ENCODE measurements at places on chromosomes 12 and 14. TPM values are rescaled to one million over a fixed set of nuclear protein-coding genes. Genes with fewer than 3 reads are reported as not detected.

DBX2 gene
- total RNA-seq, result not detected

NABP2 gene
- 46.8 TPM for total RNA-seq

RERG gene
- not detected for total RNA-seq

AICDA gene
- not detected for total RNA-seq

RAD52 gene
- total RNA-seq, result 8.6 TPM

KRT79 gene
- not detected for total RNA-seq

BHLHE41 gene
- 15.2 TPM for total RNA-seq

CMA1 gene
- not detected for total RNA-seq

TPPP2 gene
- not detected for total RNA-seq

FAM90A1 gene
- not detected for total RNA-seq

PCK2 gene
- total RNA-seq, result 25.0 TPM

- H3K27ac ChIP-seq, result no peak overlapping the region
- H3K27me3 ChIP-seq, result peaks cover 18% of the 10 kb centered on the region
- DNase-seq, result no peak
- peaks cover 4% of the 10 kb centered on the region for H3K36me3 ChIP-seq
- peaks cover 20% of the 10 kb centered on the region for H3K4me1 ChIP-seq
Observed at GRCh38 chr14:79057333-79057732, 887.2 kb downstream of the NRXN3 start.

- peak overlapping the region; percentile 11 for H3K4me3 ChIP-seq
- H3K27ac ChIP-seq, result peak overlapping the region; percentile 61
- peaks cover 3% of the 10 kb centered on the region for H3K27me3 ChIP-seq
- H3K4me1 ChIP-seq, result peaks cover 69% of the 10 kb centered on the region
Observed at GRCh38 chr14:75835156-75835725, 146.6 kb downstream of the TGFB3 start.

DNA sequence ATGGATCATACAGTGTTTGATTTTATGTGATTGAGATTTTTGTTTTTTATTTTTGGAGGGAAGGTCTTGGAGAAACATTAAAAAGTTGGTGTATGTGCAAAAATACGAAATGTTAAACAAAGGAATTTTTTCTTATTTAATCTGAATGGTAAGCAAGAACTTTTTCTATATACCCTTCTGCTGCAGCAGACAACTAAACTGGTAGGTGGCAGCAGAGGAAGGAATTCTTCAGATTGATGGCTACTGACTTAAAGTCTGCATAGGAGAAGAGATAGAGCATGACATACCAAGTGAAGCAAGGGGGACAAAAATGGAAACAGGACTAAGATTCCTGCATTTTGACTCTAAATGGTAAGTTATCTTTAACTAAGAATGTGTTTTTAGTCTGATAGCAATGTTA lies 42.0 kb upstream of the A2ML1 start:
- no peaks in the 10 kb centered on the region for H3K36me3 ChIP-seq
- H3K27ac ChIP-seq, result no peak overlapping the region
- H3K27me3 ChIP-seq, result no peaks in the 10 kb centered on the region
- H3K4me3 ChIP-seq, result no peak overlapping the region
- no peaks in the 10 kb centered on the region for H3K4me1 ChIP-seq
- DNase-seq, result peak; percentile 40

DNA sequence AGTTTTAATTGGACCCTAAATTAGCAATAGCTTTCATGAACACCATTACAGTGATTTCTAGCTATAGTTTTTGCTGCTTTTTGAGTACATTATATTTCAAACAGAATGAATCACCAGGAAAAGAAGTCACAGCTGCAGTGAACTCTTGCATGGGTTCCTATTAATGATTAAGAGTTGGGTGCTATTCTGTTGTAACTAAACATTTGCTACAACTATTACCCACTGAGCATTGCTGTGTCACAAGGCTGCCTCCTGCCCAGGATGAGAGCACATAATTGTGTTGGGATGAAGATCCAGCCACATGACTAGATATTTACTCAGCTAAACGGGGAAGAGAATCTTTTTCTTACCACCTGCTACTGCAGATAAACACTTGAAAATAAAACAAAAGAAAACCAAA lies 152.7 kb downstream of the GXYLT1 start:
- H3K27ac ChIP-seq, result no peak overlapping the region
- H3K4me3 ChIP-seq, result no peak overlapping the region
- no peaks in the 10 kb centered on the region for H3K4me1 ChIP-seq
- no peaks in the 10 kb centered on the region for H3K36me3 ChIP-seq
- no peaks in the 10 kb centered on the region for H3K27me3 ChIP-seq

GRCh38 chr14:80358112-80358511 lies 146.8 kb upstream of the DIO2 start:
- DNase-seq, result no peak
- no peak overlapping the region for H3K4me3 ChIP-seq
- no peak overlapping the region for H3K27ac ChIP-seq
- no peaks in the 10 kb centered on the region for H3K27me3 ChIP-seq
- H3K4me1 ChIP-seq, result no peaks in the 10 kb centered on the region
- H3K36me3 ChIP-seq, result no peaks in the 10 kb centered on the region

GRCh38 chr12:96099986-96100385 lies 64.6 kb upstream of the LTA4H start:
- H3K27me3 ChIP-seq, result peaks cover 10% of the 10 kb centered on the region
- no peaks in the 10 kb centered on the region for H3K36me3 ChIP-seq
- no peak overlapping the region for H3K4me3 ChIP-seq
- no peaks in the 10 kb centered on the region for H3K4me1 ChIP-seq
- no peak for DNase-seq
- no peak overlapping the region for H3K27ac ChIP-seq

GRCh38 chr12:85641796-85642195 lies 194.4 kb downstream of the RASSF9 start:
- H3K27ac ChIP-seq, result no peak overlapping the region
- no peaks in the 10 kb centered on the region for H3K27me3 ChIP-seq
- H3K36me3 ChIP-seq, result no peaks in the 10 kb centered on the region
- no peak overlapping the region for H3K4me3 ChIP-seq

DNA sequence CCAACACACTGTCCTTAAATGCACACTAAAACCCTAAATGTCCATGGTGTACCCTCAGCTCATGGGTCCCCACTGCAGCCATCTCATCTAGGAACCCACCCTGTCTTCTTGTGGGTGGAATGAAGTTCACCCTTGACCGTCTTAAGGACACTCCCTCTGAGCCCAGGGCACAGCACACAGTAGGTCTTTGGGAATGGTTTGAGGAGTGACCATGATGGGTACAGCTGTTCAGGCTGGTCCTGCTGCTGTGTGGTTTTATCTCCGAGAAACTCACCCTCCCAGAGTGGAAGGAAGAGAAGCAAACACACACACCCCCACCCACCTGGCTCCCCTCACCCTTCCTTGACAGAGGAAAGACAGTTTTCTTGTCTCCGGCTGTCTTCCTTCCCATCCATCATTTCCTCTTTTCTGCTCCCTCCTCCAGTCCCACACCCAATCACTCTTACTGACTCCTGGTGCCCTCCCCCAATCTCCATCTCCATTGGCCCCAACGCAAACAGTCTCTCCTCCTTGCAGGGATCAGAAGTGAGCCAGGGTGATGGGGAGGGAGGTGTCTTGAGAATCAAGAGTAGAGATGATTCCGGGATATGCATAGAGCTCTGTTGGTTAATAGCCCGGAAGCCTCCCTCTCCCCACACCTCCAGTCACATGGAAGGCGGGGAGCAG lies 105.9 kb upstream of the LHX5 start:
- H3K27me3 ChIP-seq, result peaks cover 10% of the 10 kb centered on the region
- H3K4me3 ChIP-seq, result no peak overlapping the region
- no peaks in the 10 kb centered on the region for H3K4me1 ChIP-seq
- 0 out of 2 replicates have a peak, but pooled peaks cover 3% of the 10 kb centered on the region for H3K36me3 ChIP-seq
- H3K27ac ChIP-seq, result no peak overlapping the region

GRCh38 chr12:50050410-50051098 lies 6.8 kb upstream of the ASIC1 start:
- H3K27ac ChIP-seq, result no peak overlapping the region
- H3K4me1 ChIP-seq, result no peaks in the 10 kb centered on the region
- H3K36me3 ChIP-seq, result no peaks in the 10 kb centered on the region
- peak overlapping the region; percentile 60 for H3K4me3 ChIP-seq
- peaks cover 26% of the 10 kb centered on the region for H3K27me3 ChIP-seq
- DNase-seq, result no peak

DNA sequence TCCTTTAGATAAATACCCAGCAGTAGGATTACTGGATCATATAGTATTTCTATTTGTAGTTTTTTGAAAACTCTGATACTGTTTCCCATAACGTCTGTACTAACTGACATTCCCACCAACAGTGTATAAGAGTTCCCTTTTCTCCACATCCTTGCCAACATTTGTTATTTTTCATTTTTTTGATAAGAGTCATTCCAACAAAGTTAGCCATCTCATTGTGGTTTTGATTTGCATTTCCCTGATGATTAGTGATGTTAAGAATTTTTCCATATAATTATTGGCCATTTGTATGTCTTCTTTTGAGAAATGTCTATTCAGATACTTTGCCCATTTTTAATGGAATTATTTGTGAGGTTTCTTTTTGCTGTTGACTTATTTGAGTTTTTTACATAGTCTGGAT lies 486.0 kb downstream of the FLRT2 start:
- DNase-seq, result no peak
- H3K27ac ChIP-seq, result no peak overlapping the region
- H3K4me3 ChIP-seq, result no peak overlapping the region

- no peaks in the 10 kb centered on the region for H3K27me3 ChIP-seq
- no peaks in the 10 kb centered on the region for H3K36me3 ChIP-seq
- no peak overlapping the region for H3K27ac ChIP-seq
- no peak for DNase-seq
- H3K4me1 ChIP-seq, result no peaks in the 10 kb centered on the region
Observed at GRCh38 chr12:82028772-82029171, 269.6 kb upstream of the PPFIA2 start.

DNA sequence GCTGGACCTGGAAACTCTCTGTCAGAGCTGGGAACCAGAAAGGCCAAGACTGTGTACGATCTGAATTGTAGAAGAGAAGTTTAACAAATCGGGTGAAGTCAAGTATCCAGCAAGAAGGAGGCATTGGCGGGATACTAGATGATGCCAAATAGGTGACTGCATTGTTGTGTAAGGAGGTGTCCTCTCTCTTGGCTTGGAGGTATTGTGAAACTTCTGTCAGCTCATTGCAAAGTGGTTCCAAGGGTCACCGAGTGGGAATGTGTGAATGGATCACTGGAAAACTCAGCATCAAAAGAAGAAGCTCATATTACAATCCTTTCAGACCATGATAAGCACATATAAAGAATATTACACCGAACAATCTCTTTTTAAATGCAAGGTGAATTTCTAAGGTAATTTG lies 11.7 kb downstream of the NAV3 start:
- no peak for DNase-seq
- no peak overlapping the region for H3K4me3 ChIP-seq
- no peaks in the 10 kb centered on the region for H3K36me3 ChIP-seq
- peaks cover 19% of the 10 kb centered on the region for H3K27me3 ChIP-seq
